ENCODE measurements at places on chromosomes 1 and 21. TPM values are rescaled to one million over a fixed set of nuclear protein-coding genes. Genes with fewer than 3 reads are reported as not detected.
A peak's percentile ranks its signal among the peaks of the same experiment; 100 is the strongest.

DNA sequence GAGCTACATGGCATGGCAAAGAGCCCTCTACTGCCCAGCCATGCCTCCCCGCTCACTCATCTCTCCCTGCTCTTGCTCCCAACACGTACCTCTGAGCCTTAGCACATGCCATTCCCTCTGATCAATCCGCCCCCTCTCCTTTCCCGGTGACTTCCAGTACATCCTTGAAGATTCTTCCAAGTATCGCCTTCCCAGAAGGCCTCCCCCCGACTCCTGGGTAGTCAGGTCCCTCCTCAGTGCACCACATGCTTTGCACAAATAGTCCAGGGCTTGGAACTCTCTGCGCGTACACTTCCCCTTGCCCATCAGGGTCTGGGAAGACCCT is 77.0 kb upstream of the IFFO2 start:
- DNase-seq = no peak
- H3K27ac ChIP-seq = no peak overlapping the region
- no peaks in the 10 kb centered on the region for H3K36me3 ChIP-seq
- H3K27me3 ChIP-seq = no peaks in the 10 kb centered on the region

GRCh38 chr1:203038217-203038741 is 12.0 kb downstream of the PPFIA4 start:
- no peaks in the 10 kb centered on the region for H3K36me3 ChIP-seq
- DNase-seq = no peak
- H3K4me3 ChIP-seq = no peak overlapping the region
- no peak overlapping the region for H3K27ac ChIP-seq
- H3K4me1 ChIP-seq = peaks cover 26% of the 10 kb centered on the region

DNA sequence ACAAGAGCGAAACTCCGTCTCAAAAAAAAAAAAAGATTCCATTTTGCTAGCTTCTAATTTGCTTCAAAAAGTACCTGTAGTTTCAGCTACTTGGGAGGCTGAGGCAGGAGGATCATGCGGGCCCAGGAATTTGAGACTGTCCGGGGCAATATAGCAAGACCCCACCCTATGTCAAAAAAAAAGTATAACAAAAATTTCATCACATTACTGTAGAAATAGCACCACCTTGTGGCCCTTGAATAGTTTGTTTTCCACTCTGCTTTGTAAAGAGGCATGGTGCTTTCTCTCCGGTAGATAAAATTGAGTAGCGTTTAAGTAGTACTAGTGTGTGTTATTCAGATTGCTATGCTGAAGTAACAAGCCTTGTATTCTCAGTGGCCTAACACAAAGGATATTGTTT is 18.2 kb upstream of the MSTO1 start:
- no peak overlapping the region for H3K4me3 ChIP-seq
- H3K4me1 ChIP-seq = peaks cover 4% of the 10 kb centered on the region
- no peaks in the 10 kb centered on the region for H3K27me3 ChIP-seq
- no peak for DNase-seq

- no peaks in the 10 kb centered on the region for H3K27me3 ChIP-seq
- H3K4me3 ChIP-seq = no peak overlapping the region
- peaks cover 56% of the 10 kb centered on the region for H3K4me1 ChIP-seq
- H3K36me3 ChIP-seq = no peaks in the 10 kb centered on the region
Observed at GRCh38 chr1:111212634-111213335, 12.3 kb upstream of the DENND2D start.

GRCh38 chr21:44947111-44947929 is 7.5 kb downstream of the SLX9 start:
- H3K4me3 ChIP-seq = no peak overlapping the region
- H3K4me1 ChIP-seq = peaks cover 32% of the 10 kb centered on the region
- no peak overlapping the region for H3K27ac ChIP-seq

DNA sequence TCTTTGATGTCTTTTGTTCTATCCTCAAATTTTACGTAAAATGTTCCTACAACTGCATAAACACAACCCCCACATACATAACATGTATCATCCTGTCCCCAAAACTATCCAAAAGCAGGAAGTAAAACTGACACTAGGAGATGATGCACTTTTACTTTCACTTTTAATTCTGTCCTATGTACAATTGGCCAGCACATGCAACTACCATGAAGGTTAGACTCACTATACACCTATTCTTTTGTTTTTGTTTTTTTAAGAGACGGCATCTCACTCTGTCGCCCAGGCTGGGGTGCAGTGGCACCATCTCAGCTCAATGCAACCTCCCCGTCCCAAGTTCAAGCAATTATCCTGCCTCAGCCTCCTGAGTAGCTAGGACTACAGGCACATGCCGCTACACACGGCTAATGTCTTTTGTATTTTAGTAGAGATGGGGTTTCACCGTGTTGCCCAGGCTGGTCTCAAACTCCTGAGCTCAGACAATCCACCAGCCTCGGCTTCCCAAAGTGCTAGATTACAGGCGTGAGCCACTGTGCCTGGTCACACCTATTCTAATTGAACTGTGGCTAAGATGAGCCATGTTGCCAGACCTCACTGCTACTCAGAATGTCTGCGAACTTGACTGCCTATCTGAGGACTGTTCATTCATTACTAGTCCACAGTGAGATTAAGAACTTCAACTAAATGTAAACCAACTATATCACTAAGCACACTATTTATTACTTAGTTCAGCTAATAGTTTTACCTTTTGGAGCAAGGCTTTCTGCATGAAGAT is 48.0 kb downstream of the TOR3A start:
- no peak for DNase-seq
- peak overlapping the region; percentile 85 for H3K27ac ChIP-seq
- peak overlapping the region; percentile 22 for H3K4me3 ChIP-seq
- no peaks in the 10 kb centered on the region for H3K36me3 ChIP-seq
- H3K27me3 ChIP-seq = no peaks in the 10 kb centered on the region
- H3K4me1 ChIP-seq = peaks cover 5% of the 10 kb centered on the region

GRCh38 chr1:29812408-29813135 is 576.2 kb downstream of the PTPRU start:
- no peak for DNase-seq
- no peak overlapping the region for H3K4me3 ChIP-seq
- H3K27me3 ChIP-seq = peaks cover 20% of the 10 kb centered on the region
- no peak overlapping the region for H3K27ac ChIP-seq
- H3K4me1 ChIP-seq = no peaks in the 10 kb centered on the region

DNA sequence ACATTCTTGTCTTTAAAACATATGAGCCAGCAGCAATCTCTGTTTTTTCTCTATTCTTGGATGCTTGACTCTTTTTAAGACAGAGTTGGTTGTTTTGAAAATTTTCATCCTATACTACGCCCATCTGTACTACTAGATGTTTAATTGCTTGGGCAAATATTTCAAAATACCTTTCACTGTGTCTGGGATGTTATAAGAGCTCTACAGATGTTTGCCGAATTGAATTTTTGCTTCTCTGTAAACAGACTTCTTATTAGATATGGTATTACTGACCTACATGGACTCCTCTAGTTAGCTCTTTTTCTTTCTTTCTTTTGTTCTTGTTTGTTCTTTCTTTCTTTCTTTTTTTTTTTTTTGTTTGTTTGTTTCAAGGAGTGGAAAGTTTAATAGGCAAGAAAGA is 345.1 kb downstream of the ST6GALNAC3 start:
- no peak overlapping the region for H3K4me3 ChIP-seq
- H3K27me3 ChIP-seq = no peaks in the 10 kb centered on the region
- no peaks in the 10 kb centered on the region for H3K36me3 ChIP-seq
- no peak overlapping the region for H3K27ac ChIP-seq

- no peaks in the 10 kb centered on the region for H3K27me3 ChIP-seq
- H3K27ac ChIP-seq = peak overlapping the region; percentile 46
- no peaks in the 10 kb centered on the region for H3K36me3 ChIP-seq
- DNase-seq = peak; percentile 68
- peaks cover 34% of the 10 kb centered on the region for H3K4me1 ChIP-seq
Observed at GRCh38 chr1:41672641-41673361, 188.3 kb upstream of the EDN2 start.

DNA sequence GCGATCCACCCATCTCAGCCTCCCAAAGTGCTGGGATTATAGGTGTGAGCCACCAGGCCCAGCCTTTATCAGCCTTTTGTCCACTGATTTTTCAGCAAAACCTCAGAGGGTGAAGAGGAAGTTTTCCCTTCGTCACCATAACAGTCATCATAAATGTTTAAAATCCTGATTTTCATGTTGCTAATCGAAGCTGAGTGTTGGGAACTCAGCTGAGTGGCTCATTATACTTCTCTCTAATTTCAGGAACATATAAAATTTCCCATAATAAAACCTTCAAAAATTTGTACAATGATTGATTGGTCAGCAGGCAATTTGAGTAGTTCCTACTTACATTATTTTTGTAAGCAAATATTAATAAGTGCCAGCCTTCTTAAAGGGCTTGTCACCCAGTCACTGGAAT is 31.8 kb upstream of the IFNGR2 start:
- no peak overlapping the region for H3K27ac ChIP-seq
- no peak overlapping the region for H3K4me3 ChIP-seq
- peaks cover 37% of the 10 kb centered on the region for H3K4me1 ChIP-seq
- H3K27me3 ChIP-seq = no peaks in the 10 kb centered on the region
- no peak for DNase-seq

Gene GPR161
- polyA plus RNA-seq = 0.53 TPM

Gene DNAJC28
- polyA plus RNA-seq = 0.86 TPM

Gene SYCP1
- polyA plus RNA-seq = not detected

Gene ANGPTL3
- polyA plus RNA-seq = not detected

Gene DDAH1
- 2.3 TPM for polyA plus RNA-seq

Gene MCOLN2
- polyA plus RNA-seq = 32.8 TPM

Gene ZNF683
- polyA plus RNA-seq = 1.5 TPM

All from spleen (tissue), 13 donors.